Type B pancreatic cell (in vitro differentiated cells): ENCODE measurements at places on chromosomes 1 and 21. TPM values are rescaled to one million over a fixed set of nuclear protein-coding genes. Genes with fewer than 3 reads are reported as not detected.

Gene OR2L8
- total RNA-seq: not detected in 2 replicates

Gene C4BPA
- total RNA-seq: 0.87 and 6.8 TPM in 2 replicates

DNA sequence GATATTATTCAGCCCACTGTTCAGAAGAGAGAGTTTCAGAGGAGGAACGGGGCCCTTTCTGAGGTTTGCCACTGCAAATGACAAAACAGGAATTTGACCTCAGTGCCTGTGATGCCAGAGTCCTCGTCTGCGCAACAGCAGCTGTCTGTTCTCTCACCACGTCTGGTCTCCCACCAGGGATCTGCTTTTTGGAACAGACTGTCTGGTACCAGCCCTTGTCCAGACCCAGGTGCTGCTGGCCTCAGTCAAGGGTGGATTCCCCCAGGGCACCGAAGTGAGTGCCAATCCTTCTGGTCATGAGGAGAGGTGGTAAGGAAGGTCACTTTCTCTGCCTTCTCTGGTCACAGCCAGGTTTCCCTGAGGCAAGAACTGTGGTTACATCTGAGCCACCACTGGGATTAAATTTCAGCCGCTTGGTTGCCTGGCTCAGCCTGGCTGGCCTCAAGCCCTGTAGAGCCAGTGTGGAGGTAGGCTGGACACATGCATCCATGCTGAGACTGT, 2.3 kb upstream of the BCAN start:
- H3K27me3 ChIP-seq: peaks cover 90% of the 10 kb centered on the region
- peaks cover 5% of the 10 kb centered on the region for H3K4me1 ChIP-seq
- no peak overlapping the region for H3K4me3 ChIP-seq
- no peak for DNase-seq
- H3K36me3 ChIP-seq: no peaks in the 10 kb centered on the region
- H3K27ac ChIP-seq: no peak overlapping the region

- H3K4me3 ChIP-seq: peak overlapping the region; percentile 67
- peak overlapping the region; percentile 96 for H3K27ac ChIP-seq
- H3K27me3 ChIP-seq: no peaks in the 10 kb centered on the region
- no peaks in the 10 kb centered on the region for H3K36me3 ChIP-seq
- DNase-seq: no peak
These were observed 15.4 kb downstream of the ABCA4 start for GRCh38 chr1:94105581-94105952.

DNA sequence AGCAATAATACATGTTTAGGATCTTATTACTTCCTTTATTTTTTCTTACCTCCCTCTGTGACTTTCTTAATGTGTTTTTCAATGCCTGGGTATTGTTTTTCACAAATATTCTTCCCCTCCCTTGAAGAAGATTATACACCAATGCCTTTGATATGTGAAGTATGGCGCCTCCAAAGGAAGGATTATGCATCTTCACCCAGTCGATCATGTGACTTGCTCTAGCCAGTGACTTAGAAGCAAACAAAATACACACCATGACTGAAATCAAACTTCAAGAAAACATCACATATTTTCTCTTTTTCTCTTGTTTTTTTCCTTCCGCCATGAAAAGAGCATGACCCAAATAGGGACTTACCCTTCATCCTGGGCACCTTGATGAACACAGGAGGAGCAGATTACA, 297.1 kb downstream of the NCAM2 start:
- no peaks in the 10 kb centered on the region for H3K27me3 ChIP-seq
- DNase-seq: no peak
- H3K4me3 ChIP-seq: no peak overlapping the region
- H3K4me1 ChIP-seq: no peaks in the 10 kb centered on the region
- H3K36me3 ChIP-seq: no peaks in the 10 kb centered on the region
- H3K27ac ChIP-seq: no peak overlapping the region

DNA sequence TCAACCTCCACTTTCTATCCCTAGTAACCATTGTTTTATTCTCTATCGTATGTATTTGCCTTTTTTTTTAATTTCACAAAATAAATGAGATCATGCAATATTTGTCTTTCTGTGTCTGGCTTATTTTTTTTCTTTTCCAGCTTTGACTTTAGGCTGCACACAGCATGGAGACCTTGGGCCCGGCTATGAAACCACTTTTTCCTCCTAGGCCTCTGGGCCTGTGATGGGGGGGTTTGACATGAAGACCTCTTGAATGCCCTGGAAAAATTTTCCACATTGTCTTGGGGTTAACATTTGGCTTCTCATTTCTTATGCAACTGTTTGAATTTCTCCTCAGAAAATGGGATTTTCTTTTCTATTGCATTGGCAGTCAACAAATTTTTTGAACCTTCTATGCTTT, 100.2 kb upstream of the BTG3 start:
- no peak for DNase-seq
- H3K4me3 ChIP-seq: no peak overlapping the region
- peaks cover 8% of the 10 kb centered on the region for H3K4me1 ChIP-seq
- H3K36me3 ChIP-seq: peaks cover 4% of the 10 kb centered on the region

Gene PRR9
- total RNA-seq: not detected in 2 replicates

Gene ST6GALNAC5
- 21.1 and 36.6 TPM in 2 replicates for total RNA-seq

DNA sequence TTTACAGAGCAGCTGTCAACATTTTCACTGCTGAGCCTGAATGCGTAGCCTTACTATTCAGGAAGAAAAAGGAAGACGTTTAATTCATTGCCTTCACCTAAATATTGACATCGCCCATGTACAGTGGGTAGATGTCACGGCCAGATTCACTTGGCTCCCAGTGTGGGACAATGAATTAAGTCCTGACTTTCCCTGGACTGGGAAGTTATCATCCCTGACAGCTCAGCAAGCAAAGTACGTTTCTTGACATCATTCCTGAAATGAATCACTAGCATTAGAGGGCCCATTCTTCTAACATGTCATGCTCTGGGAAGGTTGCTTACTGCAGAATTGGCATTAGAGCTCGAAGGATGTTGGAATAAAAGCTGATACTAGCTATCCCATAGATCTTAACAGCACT, 37.8 kb downstream of the LRRC53 start:
- no peak overlapping the region for H3K27ac ChIP-seq
- H3K4me3 ChIP-seq: no peak overlapping the region
- H3K27me3 ChIP-seq: peaks cover 3% of the 10 kb centered on the region
- DNase-seq: no peak
- H3K36me3 ChIP-seq: no peaks in the 10 kb centered on the region

DNA sequence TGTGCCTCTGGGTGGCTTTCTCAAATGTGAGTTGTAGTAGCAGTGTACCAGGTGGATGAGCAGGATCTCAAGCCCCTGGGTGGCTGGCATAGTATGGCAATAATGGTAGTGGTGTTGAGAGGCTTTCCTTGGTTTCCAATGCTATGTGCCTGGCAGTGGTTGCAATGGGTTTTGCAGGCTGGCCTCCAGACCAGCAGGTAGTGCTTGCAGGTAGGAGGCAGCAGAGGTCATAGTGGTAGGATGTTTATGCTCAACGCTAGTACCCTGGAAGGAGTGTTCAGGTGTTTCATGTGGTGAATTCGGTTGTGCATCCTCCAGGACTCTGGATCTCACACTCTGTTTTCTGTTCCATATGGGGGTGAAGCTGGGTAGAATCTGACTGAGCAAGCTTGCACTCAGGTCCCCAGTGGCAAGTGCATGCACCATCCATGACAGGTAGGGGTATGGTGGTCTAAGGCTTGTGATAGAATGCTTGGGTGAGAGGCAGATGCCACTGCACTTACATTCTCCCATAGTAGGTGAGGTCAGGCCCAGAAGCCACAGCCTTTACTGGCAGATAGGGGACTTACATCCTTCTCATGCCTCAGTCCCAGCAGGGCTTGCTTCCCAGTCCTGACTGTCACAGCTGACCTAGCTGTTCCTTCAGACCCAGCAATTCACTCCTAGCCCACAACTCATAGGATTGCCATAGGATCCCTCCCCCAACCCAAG, 410.5 kb upstream of the LRRC7 start:
- DNase-seq: no peak
- no peak overlapping the region for H3K27ac ChIP-seq
- H3K4me3 ChIP-seq: no peak overlapping the region

Gene NES
- total RNA-seq: 8.1 and 125 TPM in 2 replicates

Gene BCAR3
- total RNA-seq: 16.6 and 52.1 TPM in 2 replicates

- H3K36me3 ChIP-seq: peaks cover 20% of the 10 kb centered on the region
- no peak overlapping the region for H3K4me3 ChIP-seq
- no peaks in the 10 kb centered on the region for H3K27me3 ChIP-seq
- peaks cover 18% of the 10 kb centered on the region for H3K4me1 ChIP-seq
- no peak overlapping the region for H3K27ac ChIP-seq
These were observed 84.0 kb downstream of the RAVER2 start for GRCh38 chr1:64828829-64829228.

DNA sequence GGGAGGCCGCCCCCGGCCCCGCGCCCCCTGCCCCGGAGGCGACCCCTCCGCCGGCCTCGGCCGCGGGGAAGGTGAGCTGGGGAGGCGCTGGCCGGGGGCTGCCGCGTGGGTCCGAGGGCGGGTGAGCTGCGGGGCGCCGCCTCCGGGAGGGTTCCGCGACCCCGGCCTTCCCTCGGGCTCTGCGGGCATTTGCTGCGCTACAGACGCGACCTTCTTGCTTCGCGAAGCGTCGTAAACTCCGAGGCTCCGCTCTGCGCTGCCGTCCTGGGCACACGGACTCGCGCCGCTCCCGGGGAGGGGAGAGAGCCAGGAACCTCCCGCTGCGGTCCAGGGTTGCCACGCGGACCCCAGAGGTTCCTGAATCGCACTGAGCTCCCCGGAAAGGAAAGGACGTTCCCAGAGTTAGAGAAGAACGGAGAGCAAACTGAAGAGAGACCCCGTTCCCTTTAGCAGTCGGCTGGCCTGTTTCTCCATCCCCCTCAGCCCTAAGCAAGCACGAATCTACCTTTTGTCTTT, 345 bp downstream of the SLX9 start:
- H3K36me3 ChIP-seq: peaks cover 3% of the 10 kb centered on the region
- peak overlapping the region; percentile 61 for H3K27ac ChIP-seq
- H3K4me3 ChIP-seq: peak overlapping the region; percentile 91

DNA sequence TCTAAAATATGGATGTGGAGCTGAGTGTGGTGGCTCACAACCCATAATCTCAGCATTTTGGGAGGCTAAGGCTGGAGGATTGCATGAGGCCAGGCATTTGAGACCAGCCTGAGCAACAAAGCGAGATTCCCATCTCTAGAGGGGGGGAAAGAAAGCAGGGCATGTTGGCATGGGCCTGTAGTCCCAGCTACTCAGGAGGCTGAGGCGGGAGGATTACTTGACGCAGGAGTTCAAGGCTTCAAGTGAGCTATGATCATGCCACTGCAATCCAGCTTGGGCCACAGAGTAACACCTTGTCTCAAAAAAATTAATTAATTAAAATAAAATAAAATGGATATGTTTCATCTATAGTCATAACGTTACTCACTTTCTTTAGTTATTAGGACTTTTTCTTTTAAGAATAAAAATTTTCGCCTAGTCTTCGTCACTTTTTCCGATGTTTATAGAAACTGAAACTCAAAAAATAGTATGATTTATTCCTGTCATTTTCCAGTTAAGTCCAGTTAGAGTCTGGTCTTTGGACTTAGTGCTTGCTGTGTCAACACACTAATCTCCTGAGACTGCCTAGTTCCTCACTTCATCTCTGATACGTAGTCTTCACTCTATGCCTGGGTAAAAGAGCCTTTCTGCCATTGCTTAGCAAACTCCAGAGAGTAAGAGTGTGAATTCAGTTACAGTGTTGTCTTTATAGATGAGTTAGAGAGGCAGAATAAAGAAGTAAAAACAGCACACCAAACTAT, 28.0 kb downstream of the IARS2 start:
- H3K27me3 ChIP-seq: no peaks in the 10 kb centered on the region
- no peak for DNase-seq
- peak overlapping the region; percentile 45 for H3K27ac ChIP-seq
- peaks cover 14% of the 10 kb centered on the region for H3K36me3 ChIP-seq
- H3K4me1 ChIP-seq: no peaks in the 10 kb centered on the region

DNA sequence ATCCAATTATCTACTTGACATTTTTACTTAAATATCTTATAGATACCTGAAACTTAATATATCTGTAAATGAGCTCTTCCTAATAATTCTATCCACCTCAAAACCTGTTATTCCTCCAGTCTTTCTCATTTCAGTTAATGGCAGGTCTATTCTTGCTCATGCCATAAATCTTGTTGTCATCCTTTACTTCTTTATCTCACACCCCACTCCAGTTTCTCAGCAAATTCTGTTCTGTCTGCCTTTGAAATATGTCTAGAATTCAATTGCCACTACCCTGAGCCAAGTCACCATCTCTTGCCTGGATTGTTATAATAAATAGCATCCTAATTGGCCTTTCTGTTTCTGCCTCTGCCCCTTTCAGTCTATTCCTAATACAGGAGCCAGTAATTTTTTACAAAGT, 105.8 kb downstream of the MAN1A2 start:
- H3K4me1 ChIP-seq: no peaks in the 10 kb centered on the region
- no peaks in the 10 kb centered on the region for H3K27me3 ChIP-seq
- DNase-seq: no peak

- no peaks in the 10 kb centered on the region for H3K27me3 ChIP-seq
- H3K36me3 ChIP-seq: no peaks in the 10 kb centered on the region
- DNase-seq: no peak
- no peak overlapping the region for H3K27ac ChIP-seq
These were observed 1.1 kb upstream of the BRDT start for GRCh38 chr1:91948097-91948496.

DNA sequence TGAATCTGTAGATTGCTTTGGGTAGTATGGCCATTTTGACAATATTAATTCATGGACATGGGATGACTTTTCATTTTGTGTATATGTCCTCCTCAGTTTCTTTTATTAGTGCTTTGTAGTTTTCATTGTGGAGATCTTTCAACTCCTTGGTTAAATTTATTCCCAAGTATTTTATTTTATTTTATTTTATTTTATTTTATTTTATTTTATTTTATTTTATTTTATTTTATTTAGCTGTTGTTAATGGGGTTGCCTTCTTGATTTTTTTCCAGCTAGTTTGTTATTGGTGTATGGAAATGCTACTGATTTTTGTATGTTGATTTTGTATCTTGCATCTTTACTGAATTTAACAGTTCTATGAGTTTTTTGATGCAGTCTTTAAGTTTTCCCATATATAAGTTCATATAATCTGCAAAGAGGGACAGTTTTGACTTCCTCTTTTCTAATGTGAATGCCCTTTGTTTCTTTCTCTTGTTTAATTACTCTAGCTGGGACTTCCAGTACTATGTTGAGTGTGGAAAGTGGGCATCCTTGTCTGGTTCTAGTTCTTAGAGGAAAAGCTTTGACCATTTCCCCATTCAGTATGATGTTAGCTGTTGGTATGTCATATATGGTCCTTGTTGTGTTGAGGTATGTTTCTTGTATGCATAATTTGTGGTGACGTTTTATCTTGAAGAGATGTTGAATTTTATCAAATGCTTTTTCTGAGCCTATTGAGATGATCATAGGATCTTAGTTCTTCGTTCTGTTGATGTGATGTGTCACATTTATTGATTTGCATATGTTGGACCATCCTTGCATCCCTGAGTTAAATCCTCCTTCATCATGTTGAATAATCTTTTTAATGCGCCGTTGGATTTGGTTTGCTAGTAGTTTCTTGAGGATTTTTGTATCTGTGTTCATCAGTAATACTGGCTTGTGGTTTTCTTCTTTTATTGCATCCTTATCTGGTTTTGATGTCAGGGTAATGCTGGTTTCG, 14.3 kb downstream of the CEPT1 start:
- peaks cover 67% of the 10 kb centered on the region for H3K36me3 ChIP-seq
- H3K4me3 ChIP-seq: peak overlapping the region; percentile 21
- H3K27me3 ChIP-seq: no peaks in the 10 kb centered on the region
- no peak overlapping the region for H3K27ac ChIP-seq

Gene HNRNPCL1
- not detected in 2 replicates for total RNA-seq

- H3K27ac ChIP-seq: no peak overlapping the region
- peaks cover 11% of the 10 kb centered on the region for H3K4me1 ChIP-seq
- H3K4me3 ChIP-seq: no peak overlapping the region
- peaks cover 2% of the 10 kb centered on the region for H3K27me3 ChIP-seq
- no peak for DNase-seq
These were observed 119.9 kb upstream of the VAMP3 start for GRCh38 chr1:7651203-7651602.
